ENCODE measurements at places on chromosomes 2 and 18.
A peak's percentile ranks its signal among the peaks of the same experiment; 100 is the strongest.

DNA sequence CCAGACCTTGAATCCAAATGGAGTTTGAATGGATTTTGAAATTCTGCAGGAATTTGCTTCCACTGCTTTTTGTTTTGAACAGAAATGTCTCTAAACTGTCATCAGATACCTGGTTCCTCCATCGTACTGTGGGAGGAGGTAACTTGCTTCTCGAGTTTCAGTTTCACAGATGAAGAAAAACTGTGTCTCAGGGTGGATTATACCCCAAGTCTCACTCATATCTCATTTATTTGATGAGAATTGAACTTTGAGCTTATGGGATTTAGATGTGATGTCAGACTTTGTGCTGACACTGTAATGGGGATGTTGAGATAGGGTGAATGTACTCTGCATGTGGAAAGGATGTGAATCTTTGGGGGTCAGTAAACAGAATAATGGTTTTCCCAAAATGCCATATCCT lies 107.5 kb downstream of the GORASP2 start:
- no peak for DNase-seq

- DNase-seq, result no peak
These were observed 120.2 kb downstream of the FEZ2 start for GRCh38 chr2:36477746-36478145.

DNA sequence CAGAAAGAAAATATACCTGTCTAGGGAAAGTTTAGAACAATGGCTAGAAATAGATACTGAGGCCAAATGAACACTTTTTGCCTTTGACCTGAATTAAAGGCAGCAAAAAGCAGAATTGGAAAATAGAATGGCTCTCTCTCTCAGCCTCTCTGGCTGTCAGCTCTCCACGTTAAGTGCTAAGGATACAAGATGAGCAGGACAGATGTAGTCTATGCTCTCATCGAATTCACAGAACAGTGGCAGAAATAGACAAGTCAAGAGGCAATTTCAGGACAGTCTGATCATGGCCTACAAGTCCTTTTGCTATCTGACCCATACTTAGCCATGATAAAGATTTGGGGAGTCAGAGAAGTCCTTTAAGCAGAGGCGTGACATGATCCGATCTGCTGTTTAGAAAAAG lies 120.2 kb upstream of the CREB1 start:
- DNase-seq, result peak; percentile 24

DNA sequence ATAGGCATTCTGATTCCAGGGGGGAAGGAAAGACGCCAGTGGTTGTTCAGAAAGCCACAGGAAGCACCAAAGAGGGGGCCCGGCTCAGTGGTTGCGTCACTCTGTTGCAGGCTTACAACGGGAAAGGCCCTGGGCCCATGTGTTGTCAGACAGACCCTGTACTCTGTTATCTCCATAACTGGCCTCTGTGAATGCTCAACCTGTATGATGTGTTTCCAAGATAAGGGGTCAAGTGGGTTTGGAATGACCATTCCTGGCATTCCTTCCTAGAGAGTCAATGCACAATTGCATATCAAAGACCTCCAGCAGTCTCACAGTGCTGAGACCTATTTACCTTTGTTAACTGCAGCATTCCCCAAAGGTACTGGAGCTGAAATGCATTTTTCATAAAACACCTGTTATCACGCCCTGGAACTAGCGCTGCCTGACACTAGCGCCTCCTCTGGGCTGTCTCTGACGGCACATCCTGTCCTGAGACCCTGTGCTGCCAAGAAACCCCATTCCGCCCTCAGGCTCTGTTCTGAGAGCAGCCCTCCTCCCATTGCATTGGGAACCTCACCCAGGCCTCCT lies 13.2 kb upstream of the LRRFIP1 start:
- DNase-seq, result no peak

- no peak for DNase-seq
These were observed 1.4 kb downstream of the DPYSL5 start for GRCh38 chr2:26849056-26849999.

GRCh38 chr2:46236006-46236875 lies 61.0 kb upstream of the EPAS1 start:
- no peak for DNase-seq

GRCh38 chr2:52904355-52904891 lies 863.2 kb upstream of the CHAC2 start:
- no peak for DNase-seq

All from spinal cord (tissue), 10 donors.